ENCODE measurements at places on chromosomes 6 and 20.

DNA sequence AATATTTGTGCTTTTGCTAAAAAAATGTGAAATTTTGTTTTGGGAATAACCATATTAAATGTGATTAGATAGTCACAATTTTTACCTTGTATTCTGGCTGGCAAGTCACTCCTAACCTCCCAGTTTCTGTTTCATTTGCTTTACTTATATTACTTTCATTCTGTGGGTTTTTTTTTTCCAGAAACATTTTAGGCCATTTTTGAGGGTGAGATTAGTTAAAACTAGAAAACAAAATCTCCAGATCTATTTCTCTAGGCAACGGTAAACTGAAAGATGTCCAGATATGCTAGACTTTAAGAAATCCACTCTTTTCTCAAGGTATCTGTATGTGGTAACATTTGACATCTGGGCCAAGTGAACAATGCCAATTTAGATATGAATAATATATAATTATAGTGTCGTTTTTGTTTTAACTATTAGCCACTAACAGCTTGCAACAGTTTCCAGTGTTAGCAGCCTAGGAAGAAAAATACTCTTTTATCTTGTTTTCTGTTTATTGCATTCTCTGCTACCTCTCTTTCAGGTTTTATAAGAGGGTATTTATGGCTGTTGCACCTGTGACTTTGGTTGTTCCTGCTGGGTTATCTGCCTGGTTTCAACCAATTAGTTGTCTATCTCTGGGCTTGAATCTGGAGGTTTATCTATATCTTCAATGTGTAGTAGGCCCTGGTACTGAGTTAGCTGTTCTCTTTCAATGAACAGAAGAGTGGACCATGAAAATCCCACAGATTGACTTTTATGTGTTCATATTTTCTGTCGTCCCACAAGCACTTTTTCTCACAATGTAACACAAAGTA lies 260.9 kb downstream of the NKAIN2 start:
- no peak for DNase-seq

DNA sequence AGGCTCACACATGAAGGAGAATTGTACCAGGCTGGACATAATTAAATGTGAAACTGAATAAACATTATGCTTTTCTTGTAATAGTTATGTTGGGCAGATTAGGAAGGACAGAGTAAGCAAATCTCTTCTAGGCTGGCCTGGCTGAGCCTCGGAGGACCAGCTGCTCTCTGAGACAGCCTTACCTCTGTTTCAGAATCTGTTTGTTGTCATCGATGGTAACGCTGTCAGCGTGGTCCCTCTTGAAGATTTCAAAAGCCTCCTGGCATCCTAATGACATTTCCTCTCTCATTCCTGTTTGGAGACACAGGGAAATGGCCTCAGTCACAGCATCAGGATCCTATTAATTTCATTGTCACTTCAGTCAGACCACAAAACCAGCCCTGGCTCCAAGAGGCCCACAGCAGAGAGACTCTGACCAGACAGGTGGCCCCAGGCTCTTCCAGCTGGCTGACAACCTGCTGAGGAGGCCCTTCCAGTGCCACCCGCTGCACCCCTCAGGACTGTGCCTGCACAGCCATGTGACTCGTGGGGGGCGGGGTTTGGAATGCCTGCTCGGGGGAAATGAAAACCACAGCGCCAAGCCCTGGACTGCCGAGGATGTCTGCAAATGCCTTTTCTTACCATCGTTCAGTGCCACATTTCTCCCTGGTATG lies 108.5 kb upstream of the KCNK16 start:
- DNase-seq = no peak

DNA sequence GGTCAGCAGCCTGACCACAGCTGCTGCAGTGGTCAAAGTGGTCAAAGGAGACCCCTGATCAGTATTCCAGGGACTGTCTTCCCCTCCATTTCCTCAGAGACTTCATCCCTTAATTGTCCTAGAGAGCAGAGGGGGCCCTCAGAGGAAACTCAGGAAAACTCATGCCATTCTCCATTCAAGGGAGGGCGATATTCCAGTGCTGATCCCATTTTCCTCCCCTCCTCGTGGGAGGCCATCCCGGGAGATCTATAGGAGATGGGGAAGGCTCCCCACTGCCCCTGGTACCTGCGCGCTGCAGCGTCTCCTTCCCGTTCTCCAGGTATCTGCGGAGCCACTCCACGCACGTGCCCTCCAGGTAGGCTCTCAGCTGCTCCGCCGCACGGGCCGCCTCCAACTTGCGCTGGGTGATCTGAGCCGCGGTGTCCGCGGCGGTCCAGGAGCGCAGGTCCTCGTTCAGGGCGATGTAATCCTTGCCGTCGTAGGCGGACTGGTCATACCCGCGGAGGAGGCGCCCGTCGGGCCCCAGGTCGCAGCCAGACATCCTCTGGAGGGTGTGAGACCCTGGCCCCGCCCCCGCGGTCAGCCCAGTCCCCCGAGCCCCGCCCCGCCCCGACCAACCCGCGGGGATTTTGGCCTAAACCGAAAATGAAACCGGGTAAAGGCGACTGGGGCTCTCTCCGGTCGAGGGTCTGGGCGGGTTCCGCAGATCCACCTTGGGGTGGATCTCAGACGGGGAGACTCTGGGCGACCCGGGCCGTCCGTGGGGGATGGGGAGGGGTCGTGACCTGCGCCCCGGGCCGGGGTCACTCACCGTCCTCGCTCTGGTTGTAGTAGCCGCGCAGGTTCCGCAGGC lies 878 bp downstream of the HLA-C start:
- peak; percentile 42 for DNase-seq

DNA sequence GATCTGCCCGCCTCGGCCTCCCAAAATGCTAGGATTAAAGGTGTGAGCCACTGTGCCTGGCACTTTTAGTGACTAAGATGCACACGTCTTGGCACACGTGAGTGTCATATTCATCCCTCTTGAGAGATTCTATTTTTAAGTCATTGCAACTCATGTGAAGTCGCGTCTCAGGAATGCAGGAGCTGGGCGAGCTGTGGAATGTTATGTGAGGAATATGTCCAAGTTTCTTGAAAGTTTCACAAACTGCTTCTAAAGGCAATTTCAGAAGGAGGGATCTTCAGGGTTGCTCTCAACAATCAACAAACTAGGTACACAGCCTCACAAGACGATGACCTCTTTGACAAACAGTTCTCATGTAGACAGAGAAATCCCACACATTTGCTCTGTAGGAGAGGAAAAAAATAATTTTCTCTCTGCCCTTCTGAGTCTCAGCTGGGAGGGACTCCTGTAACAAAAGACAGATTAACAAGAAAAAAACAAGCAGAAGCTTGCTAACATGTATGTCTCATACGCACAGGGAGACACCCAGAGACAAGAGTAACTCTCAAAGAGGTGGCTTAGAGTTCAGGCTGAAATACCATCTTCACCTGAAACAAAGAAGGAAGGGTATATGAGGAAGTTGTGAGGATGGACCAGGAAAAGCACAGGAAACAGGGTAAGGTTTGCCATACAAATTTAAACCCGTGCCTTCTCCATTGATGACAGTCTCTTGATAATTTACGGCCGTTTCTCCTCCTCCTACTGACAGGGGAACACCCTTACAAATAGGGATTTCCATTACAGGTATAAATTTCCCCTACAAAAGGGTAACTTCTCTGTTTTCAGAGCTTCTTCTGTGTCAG lies 45.3 kb upstream of the FAM50B start:
- DNase-seq = no peak

DNA sequence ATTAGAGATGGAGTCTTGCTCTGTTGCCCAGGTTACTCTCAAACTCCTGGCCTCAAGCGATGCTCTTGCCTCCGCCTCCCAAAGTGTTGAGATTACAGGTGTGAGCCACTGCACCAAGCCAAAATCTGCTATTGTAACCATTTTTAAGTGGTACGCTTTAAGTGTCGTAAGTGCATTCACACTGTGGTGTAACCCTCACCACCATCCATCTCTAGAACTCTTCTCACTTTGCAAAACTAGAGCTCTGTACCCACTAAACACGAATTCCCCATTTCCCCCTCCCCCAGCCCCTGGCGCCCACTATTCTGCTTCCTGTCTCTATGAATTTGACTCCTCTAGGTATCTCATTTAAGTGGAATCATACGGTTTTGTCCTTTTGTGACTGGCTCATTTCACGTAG lies 2.8 kb upstream of the FAM83C start:
- no peak for DNase-seq

GRCh38 chr6:152223636-152224035 lies 413.5 kb downstream of the SYNE1 start:
- no peak for DNase-seq

DNA sequence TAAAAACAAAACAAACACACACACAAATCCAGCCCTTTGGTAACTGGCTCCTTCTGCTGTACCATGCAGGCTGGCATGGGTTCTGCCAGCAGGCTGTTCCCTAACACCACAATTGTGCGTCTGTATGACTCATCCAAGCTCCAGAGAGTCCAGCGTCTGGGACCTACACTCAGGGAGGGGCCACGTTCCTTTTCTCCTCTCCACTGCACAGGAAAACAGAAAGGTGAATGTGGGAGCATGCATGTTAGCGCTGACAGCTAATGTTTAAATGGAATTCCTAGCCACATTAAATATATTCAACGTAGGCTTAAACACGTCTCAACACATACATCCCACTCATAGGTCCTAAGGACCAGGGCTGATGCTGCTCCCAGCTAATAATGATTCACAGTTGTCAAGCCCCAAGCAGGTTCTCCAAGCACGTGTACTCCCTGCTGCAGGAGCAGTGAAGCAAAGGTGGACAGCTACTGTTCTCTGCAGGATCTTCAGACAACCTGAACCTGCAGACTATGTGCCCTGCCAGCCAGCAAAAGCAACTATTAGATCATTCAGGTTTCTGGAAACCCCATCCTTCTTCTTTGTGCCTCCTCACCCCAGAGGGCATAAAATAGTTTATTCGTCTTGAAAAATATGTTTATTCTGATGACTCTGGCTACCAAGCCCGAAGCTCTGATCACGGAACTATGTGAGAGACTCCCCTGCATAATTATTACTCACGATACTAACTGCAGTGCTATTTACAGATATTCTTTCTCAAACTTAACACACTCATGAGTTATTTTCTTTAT lies 20.9 kb downstream of the MAP1LC3A start:
- no peak for DNase-seq

DNA sequence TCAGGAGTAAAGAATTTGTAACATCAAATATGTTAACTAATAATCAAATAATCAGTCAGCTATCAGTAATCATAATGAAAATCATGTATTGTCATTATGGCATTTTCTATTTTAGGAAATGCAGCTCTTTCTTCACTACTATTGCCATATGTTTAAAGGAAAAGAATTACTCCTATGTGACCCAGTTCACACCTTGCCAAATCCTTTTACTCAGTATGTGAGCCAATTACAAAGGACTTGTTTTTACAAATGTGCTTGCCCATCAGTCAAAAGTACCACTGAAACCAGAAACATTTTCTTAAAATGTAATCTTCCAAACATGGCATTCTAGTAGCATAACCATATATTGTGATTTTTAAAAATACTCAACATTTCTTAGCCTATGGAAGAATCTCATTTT lies 63.6 kb downstream of the NCOA7 start:
- no peak for DNase-seq

DNA sequence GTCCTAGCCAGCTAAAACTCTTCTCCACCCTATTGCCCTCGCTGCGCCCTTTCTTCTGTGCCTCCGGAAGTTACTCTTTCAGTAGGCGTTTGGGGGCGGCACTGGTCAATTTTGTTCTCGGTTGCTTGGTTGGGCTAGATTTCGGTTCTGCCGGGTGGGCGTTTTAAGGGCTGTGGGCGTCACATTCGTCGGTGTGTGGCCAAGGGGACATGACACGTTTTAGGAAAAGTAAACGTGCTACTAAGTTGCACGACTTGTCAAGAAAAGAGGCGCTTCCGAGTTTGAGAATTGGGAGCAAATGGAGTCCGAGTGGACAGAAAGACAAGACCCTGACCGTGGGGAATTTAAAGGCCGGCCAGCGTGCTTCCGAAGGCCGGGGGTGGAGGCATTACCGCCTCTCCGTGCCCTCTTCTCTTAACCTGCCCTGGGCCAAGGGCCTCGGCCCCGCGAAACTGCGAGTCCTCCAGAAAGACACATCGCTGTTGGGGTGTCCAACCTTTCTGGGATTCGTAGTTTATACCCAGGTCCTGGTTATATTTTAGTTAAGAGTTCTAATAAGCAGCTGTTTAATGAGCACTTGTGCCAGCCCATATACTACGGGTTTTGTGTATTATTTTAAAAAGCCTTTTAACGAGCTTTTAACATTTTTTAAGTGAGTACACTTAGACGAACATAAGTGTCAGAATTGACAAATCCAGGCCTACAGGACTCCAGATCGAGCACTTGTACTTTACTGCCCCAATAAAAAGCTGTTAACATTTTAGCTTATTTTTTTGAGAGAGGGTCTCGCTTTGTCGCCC lies 664 bp upstream of the BAG6 start:
- no peak for DNase-seq

GRCh38 chr6:11076540-11076939 lies 17.1 kb upstream of the SMIM13 start:
- no peak for DNase-seq

DNA sequence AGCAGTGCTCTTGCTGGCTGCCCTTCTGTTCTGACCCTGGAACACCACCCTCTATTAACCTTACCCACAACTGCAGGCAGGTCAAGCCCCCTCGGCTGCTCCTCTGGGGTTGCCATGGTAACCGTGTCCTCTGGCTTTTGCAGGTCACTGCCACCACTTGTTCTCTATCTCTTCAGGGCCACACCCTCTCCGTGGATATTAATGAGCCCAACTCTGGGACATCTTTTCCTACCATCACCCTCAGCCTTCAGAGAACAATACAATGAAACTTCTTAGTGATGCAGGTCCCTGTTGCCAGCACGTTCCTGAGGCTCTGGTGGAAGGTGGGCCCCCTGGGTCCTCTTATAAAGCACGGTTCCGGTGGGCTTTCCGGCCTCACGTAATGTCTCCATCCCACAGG lies 30.8 kb upstream of the MICB start:
- no peak for DNase-seq

Measured in stimulated activated CD8-positive, alpha-beta memory T cell treated with anti-CD3 and anti-CD28 coated beads, Interleukin-4, amount 100 ng/mL, for 1 hour (primary cell).